ENCODE measurements at places on chromosomes 5 and 9.

- no peak for DNase-seq
Measured at GRCh38 chr5:122547219-122547618, 227.7 kb upstream of the SNX2 start.

- DNase-seq, result no peak
Measured at GRCh38 chr5:160792732-160793529, 59.1 kb downstream of the ATP10B start.

DNA sequence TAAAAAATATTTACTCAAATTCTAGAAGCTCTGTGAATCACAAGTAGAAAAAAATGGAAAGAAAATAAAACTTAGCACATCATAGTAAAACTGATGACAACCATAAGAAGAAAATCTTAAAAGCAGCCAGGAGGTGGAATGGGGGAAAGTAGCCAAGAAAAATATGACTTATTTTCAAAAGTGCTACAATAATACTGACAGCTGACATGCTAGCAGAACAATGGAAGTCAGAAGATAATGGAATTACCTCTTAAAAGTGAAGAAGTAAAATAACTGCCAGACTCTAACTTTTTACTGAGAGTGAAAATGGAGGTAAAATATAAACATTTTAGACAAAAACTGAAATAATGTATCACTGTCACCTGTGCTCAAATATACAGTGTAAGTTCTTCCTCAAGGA is 532.2 kb upstream of the SGCD start:
- DNase-seq, result no peak

- peak; percentile 92 for DNase-seq
Measured at GRCh38 chr5:179806250-179807048, at the start of gene MGAT4B. Gene MGAT4B (minus strand): TSS chr5:179806866. CDS start chr5:179806583, 283 bp downstream.

DNA sequence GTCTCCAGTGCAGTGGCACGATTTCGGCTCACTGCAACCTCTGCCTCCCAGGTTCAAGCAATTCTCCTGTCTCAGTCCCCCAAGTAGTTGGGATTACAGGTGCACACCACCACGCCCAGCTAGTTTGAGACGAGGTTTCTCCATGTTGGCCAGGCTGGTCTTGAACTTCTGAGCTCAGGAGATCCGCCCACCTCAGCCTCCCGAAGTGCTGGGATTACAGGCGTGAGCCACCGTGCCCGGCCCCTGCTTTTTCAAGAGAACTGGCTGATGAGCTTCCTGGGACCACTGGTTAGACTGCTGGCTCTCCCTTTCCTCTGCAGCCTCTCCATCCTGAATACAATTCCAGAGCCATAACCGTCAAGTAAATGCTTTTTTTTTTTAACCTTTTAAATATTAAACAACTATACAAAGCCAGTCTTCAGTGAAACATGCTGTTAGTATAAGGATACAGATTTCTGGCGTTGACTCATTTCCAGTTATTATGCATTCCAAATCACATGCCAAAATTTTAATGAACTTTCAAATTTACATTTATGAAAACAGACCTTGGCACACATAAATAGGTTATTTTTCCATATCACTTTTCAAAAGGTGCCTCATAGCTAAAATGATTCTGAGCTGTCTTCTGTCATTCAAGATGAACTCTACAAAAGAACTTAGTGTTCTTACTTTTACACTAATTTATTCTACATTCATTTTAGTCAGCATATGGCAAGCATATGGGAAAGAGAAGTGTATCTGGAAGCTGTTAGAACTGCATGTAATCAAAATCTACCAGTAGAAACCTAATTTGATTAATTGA is 116.0 kb downstream of the MLLT3 start:
- DNase-seq, result no peak
